ENCODE measurements at places on chromosomes 3 and 15.
A peak's percentile ranks its signal among the peaks of the same experiment; 100 is the strongest.

DNA sequence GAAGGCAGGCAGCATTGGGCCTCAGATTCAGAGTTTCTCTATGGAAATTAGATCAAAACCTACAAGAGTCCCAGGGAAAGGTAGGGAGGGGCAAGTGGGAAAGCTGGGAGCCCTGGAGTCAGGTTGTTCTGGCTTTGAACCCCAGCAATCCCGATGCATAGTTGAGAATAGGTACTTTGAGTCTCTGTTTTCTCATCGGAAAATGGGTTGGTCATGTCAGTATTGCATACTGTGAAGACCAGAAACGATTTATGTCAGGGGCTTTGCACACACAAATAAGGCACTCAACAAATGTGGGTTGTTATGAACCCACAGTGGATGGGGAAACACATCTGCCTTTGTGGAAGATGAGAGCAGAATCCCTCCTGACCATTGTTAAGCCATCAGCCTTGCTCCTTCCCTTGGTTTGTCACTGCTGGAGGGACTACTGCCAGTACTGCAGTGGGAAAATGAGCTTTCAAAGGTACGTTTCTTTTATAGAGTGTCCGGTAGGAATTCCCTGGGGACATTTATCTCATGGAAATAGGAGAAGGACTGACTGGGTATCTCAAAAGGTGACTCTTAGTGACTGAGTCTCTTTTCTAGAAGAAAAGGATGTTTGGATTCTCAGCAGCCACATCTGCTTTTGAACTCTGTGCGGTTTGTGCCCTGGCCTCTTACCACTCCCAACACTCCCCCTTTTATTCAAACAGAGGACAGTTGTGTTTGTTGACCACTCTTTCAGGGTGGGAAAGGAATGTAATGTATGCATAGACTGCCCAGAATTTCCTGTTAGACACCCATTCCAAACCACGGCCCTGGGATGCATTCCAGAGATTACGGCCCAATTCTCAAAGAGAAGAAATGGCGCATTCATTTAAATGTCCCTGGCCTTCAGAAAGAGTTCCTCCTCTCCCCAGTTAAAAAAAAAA, 54.6 kb upstream of the VILL start:
- DNase-seq, result peak; percentile 81

GRCh38 chr3:155407971-155408370, 114.5 kb upstream of the STRIT1 start:
- DNase-seq, result no peak

DNA sequence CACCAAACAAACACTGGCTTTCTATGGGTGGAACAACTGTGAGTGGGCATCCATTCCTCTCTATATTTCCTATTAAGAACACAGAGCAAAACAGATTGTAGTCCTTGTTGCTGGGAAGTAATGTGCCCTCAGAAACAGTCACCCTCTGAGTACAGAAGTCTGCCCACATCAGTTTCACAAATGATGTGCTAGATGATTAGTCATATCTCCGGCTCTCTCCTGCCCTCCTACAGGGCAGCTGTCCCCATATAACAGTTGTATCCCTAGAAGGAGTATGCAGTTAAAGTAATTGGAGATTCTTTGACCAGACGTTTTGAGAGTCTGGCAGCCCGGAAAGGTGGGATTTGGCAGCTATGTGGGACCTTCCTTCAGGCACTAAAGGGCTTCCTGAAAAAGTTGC, 159.9 kb downstream of the APBA2 start:
- no peak for DNase-seq

GRCh38 chr15:83733206-83733605, 79.3 kb downstream of the ADAMTSL3 start:
- no peak for DNase-seq

DNA sequence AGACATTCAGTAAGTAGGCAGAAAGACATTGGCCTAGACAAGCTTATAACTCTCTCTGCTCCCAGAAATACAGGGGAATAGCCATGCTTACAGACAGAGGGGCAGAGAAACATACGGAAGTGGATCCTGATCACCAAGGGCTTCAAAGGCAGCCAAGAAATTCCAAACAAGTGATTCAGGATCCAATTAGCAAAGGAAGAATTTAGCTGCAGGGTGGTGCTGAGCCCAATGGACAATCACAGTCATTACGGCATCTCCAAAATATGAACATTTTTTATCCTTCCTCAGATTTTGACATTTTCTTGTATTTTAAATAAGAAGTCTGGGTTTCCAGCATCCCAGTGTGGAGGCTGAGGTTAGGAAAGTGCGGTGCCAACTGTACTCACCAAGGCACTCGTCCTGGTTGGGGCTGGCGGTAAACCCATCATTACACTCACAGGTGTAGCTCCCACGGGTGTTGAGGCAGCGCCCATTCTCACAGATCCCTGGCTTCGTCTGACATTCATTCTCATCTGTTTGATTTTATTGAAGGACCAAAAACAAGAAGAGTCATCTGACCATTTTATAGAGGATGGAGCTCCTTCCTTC, 96.8 kb downstream of the DUT start:
- DNase-seq, result no peak

DNA sequence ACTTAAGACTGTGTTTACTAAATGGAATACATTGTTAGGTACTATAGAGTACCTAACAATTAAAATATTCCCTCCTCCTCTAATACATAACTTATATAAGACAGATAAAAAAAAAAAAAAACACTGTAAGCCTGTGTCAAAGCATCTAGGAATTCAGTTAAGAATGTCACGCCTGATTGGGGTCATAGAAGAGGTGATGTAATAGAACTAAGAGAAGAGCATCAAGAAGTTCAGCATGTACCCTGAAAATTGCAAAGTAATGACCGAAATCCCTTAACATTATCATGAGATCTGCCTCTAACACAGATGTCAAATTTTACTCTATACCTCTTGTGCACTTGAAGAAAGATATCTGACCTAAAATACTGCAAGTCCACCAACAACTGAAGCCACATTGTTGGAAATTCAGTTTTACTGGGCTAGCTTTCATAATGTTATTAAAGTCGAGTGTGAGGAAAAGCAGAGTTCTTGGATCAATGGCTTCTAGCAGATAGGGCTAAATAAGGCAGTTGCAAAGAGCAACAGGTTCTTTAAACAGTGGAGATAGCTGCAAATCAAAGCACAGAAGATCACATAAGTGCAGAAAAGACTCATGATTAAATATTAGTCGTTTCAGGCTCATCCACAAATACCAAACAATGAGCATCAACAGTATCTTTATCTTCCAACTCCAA, 75.0 kb downstream of the TBL1XR1 start:
- DNase-seq, result no peak

DNA sequence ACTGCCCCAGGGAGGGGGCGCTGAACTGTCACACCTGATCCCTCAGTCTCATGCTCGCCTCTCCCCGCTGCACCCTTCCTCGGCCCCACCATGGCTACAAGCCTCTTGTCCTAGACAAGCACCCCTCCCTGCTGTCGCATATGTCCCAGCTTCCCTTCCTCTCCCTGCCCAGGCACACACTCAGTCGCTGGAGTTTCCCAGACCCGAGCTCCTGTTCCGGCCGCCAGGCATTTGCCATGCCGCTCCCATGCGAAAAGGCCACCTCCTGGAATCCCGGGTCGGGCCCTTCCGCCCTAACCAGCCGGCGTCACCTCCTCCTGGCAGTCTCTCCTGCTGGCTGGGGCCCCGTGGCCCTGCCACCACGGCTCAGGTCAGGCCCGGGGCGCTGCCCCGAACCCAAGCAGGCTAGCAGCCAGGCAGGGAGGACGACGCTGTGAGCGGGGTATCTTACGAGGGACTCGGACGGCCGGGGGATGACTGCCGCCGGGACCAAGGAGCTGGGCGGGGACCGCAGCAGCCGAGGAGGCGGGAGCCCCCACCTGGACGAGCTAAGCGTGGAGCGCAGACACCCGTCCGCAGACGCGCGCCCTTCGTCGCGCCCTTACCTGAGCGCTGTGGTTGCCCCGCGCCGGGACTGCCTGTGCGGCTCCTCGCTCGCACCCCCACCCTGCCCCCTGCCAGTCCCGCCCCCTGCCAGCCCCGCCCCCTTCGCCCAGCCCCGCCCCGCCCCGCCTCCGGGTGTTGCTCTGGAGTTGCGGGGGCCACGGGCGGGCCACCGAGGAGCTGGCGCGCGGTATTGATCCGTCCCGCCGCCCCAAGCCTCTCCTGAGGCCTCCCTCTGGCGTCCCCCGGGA, at the start of gene ALS2CL:
ALS2CL (minus strand) TSS at position 642 of the 854 bp plus-strand sequence. CDS start 4,239 bp downstream, outside the sequence.
- peak; percentile 51 for DNase-seq

DNA sequence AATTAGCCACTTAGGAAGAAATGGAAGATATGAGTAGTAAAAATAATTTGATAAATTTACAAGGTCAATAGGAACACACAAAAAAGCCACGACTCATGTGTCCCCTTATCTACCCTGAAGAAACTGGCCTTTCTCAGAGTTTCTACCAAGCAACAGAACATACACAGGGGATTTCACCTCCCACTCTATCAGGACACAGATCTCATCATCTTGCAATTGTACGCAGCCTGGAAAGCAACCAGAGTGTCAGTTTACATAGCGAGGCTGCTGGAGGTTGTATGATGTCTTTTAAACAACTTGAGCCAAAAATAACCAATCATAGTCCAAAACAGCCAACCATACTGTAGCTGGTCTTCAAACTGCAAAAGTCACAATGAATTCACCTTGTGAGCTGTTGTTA, 19.7 kb upstream of the LMOD3 start:
- DNase-seq, result no peak

DNA sequence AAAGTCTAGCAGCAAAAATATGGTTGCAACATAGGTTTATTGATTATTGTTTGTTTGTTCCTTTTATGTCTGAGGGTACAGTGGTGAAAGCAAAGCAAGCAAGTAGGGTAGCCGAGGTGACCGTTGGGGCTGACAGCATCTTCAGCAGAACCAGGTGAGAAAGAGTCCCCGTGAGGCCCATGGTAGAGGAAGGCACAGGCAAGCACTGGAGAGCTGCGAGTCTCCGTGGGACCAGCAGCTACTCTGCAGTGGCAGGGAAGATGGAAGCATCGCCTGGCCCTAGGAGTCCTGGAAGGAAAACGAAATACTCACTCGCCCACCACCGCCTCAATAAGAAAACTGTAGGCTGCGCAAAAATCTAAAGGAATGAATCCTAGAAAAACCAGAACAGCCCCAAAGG, 25.3 kb upstream of the GABRA5 start:
- no peak for DNase-seq

DNA sequence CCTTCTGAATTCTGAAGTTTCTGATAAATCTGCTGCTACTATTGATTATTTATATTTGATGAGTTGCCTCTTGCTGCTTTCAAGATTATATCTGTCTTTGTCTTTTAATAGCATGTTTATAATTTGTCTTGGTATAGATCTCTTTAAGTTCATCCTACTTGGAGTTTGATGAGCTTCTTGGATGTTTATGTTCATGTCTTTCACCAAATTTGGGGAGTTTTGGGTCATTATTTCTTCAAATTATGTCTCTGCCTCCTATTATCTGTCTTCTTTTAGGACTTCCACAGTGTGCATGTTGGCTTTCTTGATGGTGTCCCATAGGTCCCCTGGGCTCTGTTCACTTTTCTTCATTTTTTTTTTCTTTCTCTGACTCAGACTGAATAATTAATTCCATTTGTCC, 32.3 kb upstream of the EDEM1 start:
- no peak for DNase-seq

DNA sequence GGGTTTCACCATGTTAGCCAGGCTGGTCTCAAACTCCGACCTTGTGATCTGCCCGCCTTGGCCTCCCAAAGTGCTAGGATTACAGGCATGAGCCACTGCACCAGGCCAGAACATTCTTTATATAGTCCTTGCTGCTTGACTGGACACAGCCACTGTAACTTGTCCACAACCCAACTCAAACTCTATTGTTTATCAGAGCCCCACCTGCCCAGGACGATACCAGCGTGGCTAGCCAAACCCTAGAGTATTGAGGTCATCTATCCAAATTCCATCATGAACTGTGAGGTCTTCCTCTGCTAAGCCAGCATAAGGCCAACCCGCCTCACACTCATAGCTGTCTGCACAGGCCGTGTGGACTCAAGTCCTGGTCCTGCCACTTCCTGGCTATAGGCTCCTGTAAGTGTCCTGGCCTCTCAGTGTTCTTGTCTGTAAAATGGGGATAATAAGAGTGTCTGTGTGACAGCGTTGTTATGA, 63.9 kb downstream of the DAPK2 start:
- DNase-seq, result no peak

GRCh38 chr3:133944181-133944580, 48.5 kb upstream of the RAB6B start:
- DNase-seq, result peak; percentile 53

DNA sequence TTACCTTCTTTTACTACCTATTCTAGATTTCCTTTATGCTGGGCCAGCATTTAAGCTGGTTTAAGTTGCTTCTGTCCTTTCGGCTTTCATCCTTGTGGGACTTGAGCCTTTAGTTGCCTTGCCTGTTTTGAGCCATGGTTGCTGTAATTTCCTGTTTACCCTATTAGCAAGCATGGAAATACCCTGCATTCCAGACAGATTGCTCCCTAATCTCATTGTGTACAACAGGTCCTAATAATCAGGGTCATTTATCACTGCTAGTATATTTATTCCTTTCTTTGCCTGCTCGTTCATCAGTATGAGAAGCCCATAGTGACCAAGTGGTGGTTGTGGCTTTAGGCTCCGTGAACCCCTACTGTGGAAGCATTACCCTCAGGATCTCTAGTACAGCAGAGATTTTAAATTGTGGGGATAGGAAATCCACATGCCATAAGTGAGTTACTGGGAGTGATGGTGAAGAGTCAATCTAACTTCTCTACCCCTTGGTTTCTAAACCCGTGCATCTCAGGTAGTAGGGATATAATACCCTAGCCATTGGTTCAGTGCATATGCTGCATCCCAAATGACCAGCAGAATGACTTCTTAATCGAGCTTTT, 31.9 kb downstream of the NCK1 start:
- DNase-seq, result peak; percentile 94
